ENCODE measurements at places on chromosomes 13 and 19.

GRCh38 chr13:40123962-40124632 is 468.6 kb downstream of the COG6 start:
- H3K36me3 ChIP-seq = peaks cover 5% of the 10 kb centered on the region
- no peak overlapping the region for H3K27ac ChIP-seq
- H3K4me3 ChIP-seq = no peak overlapping the region
- DNase-seq = no peak
- H3K4me1 ChIP-seq = peaks cover 32% of the 10 kb centered on the region
- H3K27me3 ChIP-seq = no peaks in the 10 kb centered on the region

DNA sequence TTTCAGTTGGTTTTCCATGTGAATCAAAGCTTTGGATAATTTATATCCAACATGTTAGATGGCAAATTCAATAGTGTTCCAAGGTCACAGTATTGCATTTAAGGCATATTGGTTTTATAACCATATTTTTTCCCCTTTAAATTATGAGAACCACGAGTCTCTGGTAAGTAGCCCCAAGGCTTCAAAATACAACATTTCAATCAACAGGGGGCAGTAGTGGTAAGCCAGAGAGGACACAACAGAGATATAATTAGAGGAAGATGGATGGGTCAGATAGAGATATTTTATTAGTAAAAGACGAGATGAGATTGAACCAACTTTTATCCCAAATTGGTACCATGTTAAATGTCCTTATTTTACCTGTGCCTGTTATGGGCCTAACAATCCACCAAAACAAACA is 53.1 kb downstream of the KL start:
- DNase-seq = peak; percentile 30
- no peak overlapping the region for H3K4me3 ChIP-seq
- H3K27ac ChIP-seq = no peak overlapping the region
- H3K27me3 ChIP-seq = no peaks in the 10 kb centered on the region
- no peaks in the 10 kb centered on the region for H3K36me3 ChIP-seq

GRCh38 chr13:109884462-109884861 is 98.1 kb upstream of the IRS2 start:
- no peaks in the 10 kb centered on the region for H3K27me3 ChIP-seq
- no peak overlapping the region for H3K4me3 ChIP-seq
- no peak for DNase-seq

- peaks cover 27% of the 10 kb centered on the region for H3K4me1 ChIP-seq
- peaks cover 51% of the 10 kb centered on the region for H3K36me3 ChIP-seq
- no peaks in the 10 kb centered on the region for H3K27me3 ChIP-seq
- no peak for DNase-seq
These were observed 11.1 kb downstream of the CAPN12 start for GRCh38 chr19:38733241-38733492.

DNA sequence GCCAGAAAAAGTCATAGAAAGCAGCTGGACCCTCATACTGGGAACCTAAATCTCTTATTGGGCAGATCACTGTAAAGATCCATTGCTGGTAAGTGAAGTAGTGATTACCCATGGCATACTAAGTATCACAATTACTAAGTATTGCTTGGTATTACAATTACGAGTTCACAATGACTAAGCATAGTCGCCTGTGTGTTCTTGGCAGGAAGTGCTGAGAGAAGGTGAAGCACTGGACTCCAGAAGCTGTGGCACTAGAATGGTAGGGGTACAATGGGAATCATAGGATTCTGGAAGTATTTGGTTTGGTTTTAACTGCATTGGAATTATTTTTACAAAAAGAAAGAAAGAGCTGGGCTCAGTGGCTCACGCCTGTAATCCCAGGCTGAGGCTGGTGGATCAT is 20.3 kb downstream of the LGALS16 start:
- H3K36me3 ChIP-seq = no peaks in the 10 kb centered on the region
- no peak overlapping the region for H3K27ac ChIP-seq
- no peak for DNase-seq
- H3K4me1 ChIP-seq = peaks cover 6% of the 10 kb centered on the region
- peaks cover 57% of the 10 kb centered on the region for H3K27me3 ChIP-seq
- no peak overlapping the region for H3K4me3 ChIP-seq

GRCh38 chr13:95115525-95115924 is 185.7 kb downstream of the ABCC4 start:
- H3K4me1 ChIP-seq = peaks cover 14% of the 10 kb centered on the region
- no peaks in the 10 kb centered on the region for H3K27me3 ChIP-seq
- peak; percentile 84 for DNase-seq
- H3K36me3 ChIP-seq = no peaks in the 10 kb centered on the region
- peak overlapping the region; percentile 54 for H3K4me3 ChIP-seq
- peak overlapping the region; percentile 68 for H3K27ac ChIP-seq

DNA sequence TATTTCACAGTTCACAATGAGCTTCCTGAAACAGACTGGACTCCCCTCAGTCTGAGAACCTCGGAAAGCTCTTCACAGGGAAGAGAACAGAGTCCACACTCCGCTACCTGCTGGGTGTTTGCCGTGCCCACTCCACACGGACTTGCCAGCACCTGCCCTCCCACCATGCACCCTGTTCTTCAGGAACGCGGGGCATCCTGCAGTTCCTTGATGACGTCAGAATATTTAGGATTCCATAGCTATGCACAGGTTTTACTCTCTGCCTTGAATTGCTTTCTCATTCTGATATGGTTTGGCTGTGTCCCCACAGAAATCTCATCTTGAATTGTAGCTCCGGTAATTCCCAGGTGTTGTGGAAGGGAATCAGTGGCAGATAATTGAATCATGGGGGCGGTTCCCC is 74.4 kb upstream of the FARP1 start:
- no peaks in the 10 kb centered on the region for H3K36me3 ChIP-seq
- no peak for DNase-seq
- H3K27ac ChIP-seq = no peak overlapping the region
- no peaks in the 10 kb centered on the region for H3K27me3 ChIP-seq

DNA sequence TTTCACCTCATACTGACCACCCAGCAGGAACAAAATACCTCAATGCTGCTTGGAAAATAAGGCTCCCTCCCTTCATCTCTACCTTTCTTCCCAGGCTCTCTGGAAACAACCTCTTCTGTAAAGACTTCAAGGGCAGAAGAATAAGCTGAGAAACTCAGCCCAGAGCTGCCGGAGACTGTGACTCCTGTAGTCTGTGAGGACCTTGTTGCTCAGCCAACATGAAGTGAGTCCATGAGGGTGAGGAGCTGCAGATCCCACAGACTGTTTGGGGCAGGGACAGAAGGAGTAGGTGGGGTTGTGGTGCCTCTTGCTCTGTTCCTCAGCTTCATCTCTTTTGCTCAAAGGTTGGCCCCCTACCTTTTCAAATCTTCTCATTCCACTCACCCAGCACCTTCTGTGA is 7.8 kb downstream of the LILRA5 start:
- no peak overlapping the region for H3K4me3 ChIP-seq
- H3K36me3 ChIP-seq = no peaks in the 10 kb centered on the region
- DNase-seq = no peak
- peaks cover 31% of the 10 kb centered on the region for H3K27me3 ChIP-seq
- H3K4me1 ChIP-seq = no peaks in the 10 kb centered on the region

DNA sequence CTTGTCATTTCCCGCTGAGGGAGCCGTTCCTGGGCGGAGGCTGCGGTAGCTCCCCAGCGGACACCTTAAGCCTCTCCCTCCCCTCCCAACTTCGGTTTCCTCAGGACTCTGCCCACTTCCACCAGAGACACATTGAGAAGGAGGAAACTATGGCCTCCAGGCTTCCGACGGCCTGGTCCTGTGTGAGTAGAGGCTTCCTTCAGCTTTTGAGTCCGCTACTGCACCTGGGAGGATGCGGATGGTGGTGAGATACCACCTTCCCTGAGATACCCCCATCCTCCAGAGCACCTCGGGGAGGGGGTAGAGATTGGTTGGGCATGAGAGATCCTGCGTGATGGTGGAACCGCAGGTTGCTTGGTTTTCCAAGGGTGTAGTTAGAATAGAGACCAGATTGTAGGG is 955 bp downstream of the ZNF274 start:
- H3K4me1 ChIP-seq = peaks cover 6% of the 10 kb centered on the region
- H3K27me3 ChIP-seq = no peaks in the 10 kb centered on the region
- DNase-seq = no peak
- H3K4me3 ChIP-seq = peak overlapping the region; percentile 94
- H3K27ac ChIP-seq = peak overlapping the region; percentile 100

GRCh38 chr13:98419786-98420553 is 156.9 kb downstream of the STK24 start:
- H3K36me3 ChIP-seq = no peaks in the 10 kb centered on the region

DNA sequence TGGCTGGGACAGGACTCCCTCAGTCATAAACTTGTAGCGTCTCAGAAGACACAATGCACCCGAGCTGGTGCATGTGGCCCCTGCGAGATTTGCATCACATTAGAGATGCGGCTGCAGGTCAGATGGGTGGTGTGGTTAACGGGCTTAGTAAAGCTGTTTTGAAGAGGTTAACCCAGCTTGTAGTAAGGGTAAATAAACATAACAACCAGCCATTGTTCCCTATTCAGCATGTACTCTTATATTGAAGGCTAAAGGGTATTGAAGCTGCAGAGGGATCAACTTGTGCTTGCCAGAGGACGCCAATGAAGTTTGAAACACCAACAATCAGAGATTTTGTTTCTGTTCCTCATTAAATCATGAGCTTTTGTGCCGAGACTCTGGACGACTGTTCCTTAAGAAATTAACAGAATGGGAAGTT is 79.4 kb downstream of the ZIC5 start:
- H3K4me1 ChIP-seq = no peaks in the 10 kb centered on the region
- no peaks in the 10 kb centered on the region for H3K27me3 ChIP-seq
- no peaks in the 10 kb centered on the region for H3K36me3 ChIP-seq
- DNase-seq = no peak

GRCh38 chr13:39655041-39655568 is 357 bp upstream of the COG6 start:
- no peaks in the 10 kb centered on the region for H3K27me3 ChIP-seq
- peak overlapping the region; percentile 85 for H3K27ac ChIP-seq
- DNase-seq = no peak
- peaks cover 14% of the 10 kb centered on the region for H3K4me1 ChIP-seq
- no peaks in the 10 kb centered on the region for H3K36me3 ChIP-seq
- H3K4me3 ChIP-seq = peak overlapping the region; percentile 92

GRCh38 chr13:48731001-48731658 is 77.4 kb downstream of the CYSLTR2 start:
- no peak overlapping the region for H3K27ac ChIP-seq
- H3K27me3 ChIP-seq = no peaks in the 10 kb centered on the region
- H3K4me3 ChIP-seq = no peak overlapping the region
- DNase-seq = no peak

- H3K27ac ChIP-seq = peak overlapping the region; percentile 96
- H3K27me3 ChIP-seq = peaks cover 15% of the 10 kb centered on the region
- peaks cover 42% of the 10 kb centered on the region for H3K36me3 ChIP-seq
- H3K4me1 ChIP-seq = peaks cover 15% of the 10 kb centered on the region
- peak overlapping the region; percentile 86 for H3K4me3 ChIP-seq
These were observed 423 bp downstream of the LSM14A start for GRCh38 chr19:34172661-34173192.

DNA sequence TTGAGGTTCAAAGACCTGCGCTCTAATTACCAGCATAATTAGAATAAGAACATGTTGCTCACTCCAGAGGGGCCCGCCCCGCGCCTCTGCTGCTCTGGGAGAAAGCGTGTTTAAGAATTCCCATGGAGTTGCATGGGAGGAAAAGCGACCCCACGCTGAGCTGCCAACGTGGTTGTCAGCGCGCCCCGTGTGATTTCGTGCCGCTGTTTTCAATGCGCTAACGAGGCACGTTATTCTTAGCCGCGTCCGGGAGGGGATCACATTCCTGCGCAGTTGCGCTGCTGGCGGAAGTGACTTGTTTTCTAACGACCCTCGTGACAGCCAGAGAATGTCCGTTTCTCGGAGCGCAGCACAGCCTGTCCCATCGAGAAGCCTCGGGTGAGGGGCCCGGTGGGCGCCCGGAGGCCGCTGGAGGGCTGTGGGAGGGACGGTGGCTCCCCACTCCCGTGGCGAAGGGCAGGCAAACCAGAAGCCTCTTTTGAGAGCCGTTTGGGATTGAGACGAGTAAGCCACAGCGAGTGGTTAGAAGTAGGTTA is 173.8 kb upstream of the SOX1 start:
- H3K27ac ChIP-seq = no peak overlapping the region
- H3K36me3 ChIP-seq = peaks cover 7% of the 10 kb centered on the region
- no peaks in the 10 kb centered on the region for H3K4me1 ChIP-seq
- no peak overlapping the region for H3K4me3 ChIP-seq
- no peaks in the 10 kb centered on the region for H3K27me3 ChIP-seq

GRCh38 chr13:65746406-65746921 is 1483.7 kb downstream of the PCDH9 start:
- H3K4me3 ChIP-seq = no peak overlapping the region
- no peak for DNase-seq
- H3K27ac ChIP-seq = no peak overlapping the region
- H3K36me3 ChIP-seq = no peaks in the 10 kb centered on the region
- no peaks in the 10 kb centered on the region for H3K4me1 ChIP-seq

DNA sequence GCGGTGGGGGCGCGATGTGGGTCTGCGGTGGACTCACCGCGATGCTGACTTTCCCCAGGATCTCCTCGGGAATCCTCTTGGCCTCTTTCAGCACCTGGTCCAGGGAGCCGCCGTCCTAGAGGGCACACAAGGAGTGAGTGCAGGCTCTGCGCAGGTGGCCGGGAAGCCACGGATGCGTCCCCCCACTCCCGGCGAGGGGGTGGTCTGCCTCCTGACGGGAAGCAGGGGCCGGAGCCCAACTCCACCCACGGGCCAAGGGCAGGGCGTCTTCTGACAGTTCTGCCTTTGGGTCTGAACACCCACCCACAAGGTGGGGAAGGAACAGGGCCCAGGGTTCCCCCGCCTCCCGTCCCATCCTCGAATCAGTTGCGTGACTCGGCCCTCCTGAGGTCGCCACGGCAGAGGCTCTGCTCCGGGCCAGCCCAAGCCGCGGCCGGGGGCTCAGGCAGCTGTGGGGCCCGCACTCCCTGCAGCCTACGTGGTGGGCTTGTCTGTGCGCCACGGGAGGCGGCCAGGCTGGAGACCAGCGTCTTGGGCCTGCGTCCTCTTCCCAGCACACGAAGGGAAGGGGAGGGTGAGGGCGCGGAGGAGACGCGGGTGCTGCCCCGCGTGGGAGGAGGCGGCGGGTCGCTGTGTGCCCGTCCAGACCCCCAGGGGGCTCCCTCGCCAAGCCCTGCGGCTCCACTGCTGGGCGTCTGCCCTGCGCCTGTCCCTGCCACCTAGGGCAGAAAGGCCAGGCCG is 21.4 kb downstream of the MAP2K2 start:
- H3K27ac ChIP-seq = no peak overlapping the region
- DNase-seq = no peak
- H3K4me3 ChIP-seq = no peak overlapping the region
- peaks cover 4% of the 10 kb centered on the region for H3K4me1 ChIP-seq

GRCh38 chr19:5718579-5719273 is 1.2 kb downstream of the LONP1 start:
- DNase-seq = peak; percentile 74
- H3K4me3 ChIP-seq = peak overlapping the region; percentile 86
- H3K36me3 ChIP-seq = peaks cover 43% of the 10 kb centered on the region
- H3K27ac ChIP-seq = peak overlapping the region; percentile 89
- peaks cover 3% of the 10 kb centered on the region for H3K4me1 ChIP-seq
- H3K27me3 ChIP-seq = no peaks in the 10 kb centered on the region

- H3K36me3 ChIP-seq = no peaks in the 10 kb centered on the region
- no peaks in the 10 kb centered on the region for H3K27me3 ChIP-seq
- no peaks in the 10 kb centered on the region for H3K4me1 ChIP-seq
- DNase-seq = no peak
- no peak overlapping the region for H3K4me3 ChIP-seq
These were observed 171.6 kb downstream of the MTUS2 start for GRCh38 chr13:28991764-28992163.
